NCI-H1436 treated with DMSO at 0.1 percent for 48 hours (cell line): ENCODE measurements at places on chromosomes 3 and 15.

GRCh38 chr15:46489276-46489675 lies 854.4 kb downstream of the SQOR start:
- no peak for DNase-seq

GRCh38 chr15:57228395-57228794 lies 147.9 kb upstream of the CGNL1 start:
- no peak for DNase-seq

DNA sequence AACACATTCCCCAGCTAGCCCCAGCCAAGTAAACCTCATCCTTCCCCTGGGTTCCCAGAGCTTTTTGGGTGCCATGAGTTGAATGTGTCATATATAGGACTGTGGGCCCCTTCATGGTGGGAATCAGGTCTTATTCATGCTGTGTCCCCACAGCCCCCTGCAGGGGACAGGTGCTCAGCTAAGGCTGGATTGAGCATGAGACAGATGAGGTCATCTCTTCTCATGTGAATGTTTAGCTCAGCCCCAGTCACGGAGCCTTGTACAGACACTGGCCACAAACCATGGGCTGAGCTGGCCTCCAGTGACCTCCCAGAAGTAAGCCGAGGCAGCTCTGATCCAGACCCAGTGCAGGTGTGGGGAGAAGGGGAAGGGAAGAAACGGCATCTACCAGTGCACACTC lies 70.7 kb downstream of the C3orf70 start:
- DNase-seq: no peak

DNA sequence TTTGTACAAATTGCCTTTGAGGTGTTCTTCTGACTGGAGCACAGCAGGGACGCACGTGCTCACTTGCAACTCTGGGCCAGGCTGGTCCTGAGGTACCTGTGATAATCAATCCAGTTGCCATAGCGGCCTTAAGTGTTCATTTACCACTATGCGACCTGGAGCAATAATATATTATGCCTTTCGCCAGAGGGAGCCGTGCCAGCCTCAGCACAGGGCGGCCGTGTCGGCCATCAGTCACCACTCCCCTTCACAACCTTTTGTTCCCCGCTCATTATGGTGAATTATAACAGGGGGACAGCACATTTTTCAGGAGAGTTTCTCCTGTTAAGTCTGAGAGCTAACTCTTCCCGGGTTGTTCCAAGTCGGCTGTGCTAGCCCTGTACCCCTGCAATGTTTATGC lies 289.7 kb downstream of the RORA start:
- no peak for DNase-seq

- DNase-seq: no peak
Measured at GRCh38 chr15:68305420-68305871, 27.9 kb downstream of the FEM1B start.

DNA sequence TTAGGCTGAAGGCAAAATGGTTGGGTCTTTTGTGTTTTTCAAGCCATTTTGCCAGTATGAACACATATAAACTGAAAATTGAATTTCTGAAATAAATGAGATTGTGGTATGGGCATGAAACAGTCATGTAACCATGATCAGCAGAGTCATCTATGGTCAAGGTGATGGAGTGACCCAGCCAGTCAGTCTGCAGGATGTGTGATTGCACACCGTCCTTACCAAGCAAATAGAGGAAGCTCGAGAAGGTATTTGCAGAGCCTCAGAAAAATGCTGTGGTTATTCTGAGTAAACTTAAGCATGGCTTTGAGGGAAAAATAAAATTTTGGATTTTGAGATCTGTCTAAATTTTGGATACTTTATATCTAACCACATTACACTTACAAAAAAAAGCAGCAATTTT lies 95.9 kb upstream of the RNF7 start:
- DNase-seq: no peak

- no peak for DNase-seq
Measured at GRCh38 chr3:4745235-4745610, 234.0 kb upstream of the BHLHE40 start.

DNA sequence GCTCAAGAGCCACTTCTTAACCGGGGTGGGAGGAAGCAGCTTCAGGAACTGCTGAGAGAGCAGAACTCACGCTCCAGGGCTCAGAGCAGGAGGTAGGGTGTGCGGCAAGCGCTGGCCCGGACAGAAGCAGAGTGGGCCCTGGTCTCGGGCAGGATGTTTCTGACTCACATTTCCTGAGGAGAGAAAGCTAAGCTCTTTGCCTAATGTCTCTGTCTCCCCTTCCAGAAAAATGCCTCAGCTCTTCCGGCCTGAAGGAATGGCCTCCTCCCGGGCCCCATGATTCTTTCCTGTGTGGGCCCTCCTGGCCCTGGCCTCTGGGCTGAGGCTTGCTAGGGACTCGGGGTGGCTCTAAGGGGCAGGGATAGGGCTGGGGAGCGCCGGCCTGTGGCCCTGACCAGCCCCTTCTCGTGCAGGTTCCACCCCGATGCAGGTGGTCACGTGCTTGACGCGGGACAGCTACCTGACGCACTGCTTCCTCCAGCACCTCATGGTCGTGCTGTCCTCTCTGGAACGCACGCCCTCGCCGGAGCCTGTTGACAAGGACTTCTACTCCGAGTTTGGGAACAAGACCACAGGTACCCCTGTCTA lies 4.1 kb upstream of the STAB1 start:
- no peak for DNase-seq

- DNase-seq: no peak
Measured at GRCh38 chr3:61360297-61360965, 109.2 kb upstream of the FHIT start.

- DNase-seq: no peak
Measured at GRCh38 chr3:39108200-39108710, 775 bp downstream of the TTC21A start.

- DNase-seq: no peak
Measured at GRCh38 chr3:184783319-184783718, 28.6 kb upstream of the VPS8 start.

- DNase-seq: no peak
Measured at GRCh38 chr3:71753701-71754609, at the start of gene GPR27. GPR27 (plus strand) TSS chr3:71753855; CDS start chr3:71754050, 195 bp downstream.

- DNase-seq: no peak
Measured at GRCh38 chr15:99409097-99409473, 156.7 kb upstream of the MEF2A start.

- no peak for DNase-seq
Measured at GRCh38 chr15:64943512-64944225, 32.0 kb downstream of the ANKDD1A start.
